ENCODE measurements at places on chromosomes 12 and 14.
A peak's percentile ranks its signal among the peaks of the same experiment; 100 is the strongest.

DNA sequence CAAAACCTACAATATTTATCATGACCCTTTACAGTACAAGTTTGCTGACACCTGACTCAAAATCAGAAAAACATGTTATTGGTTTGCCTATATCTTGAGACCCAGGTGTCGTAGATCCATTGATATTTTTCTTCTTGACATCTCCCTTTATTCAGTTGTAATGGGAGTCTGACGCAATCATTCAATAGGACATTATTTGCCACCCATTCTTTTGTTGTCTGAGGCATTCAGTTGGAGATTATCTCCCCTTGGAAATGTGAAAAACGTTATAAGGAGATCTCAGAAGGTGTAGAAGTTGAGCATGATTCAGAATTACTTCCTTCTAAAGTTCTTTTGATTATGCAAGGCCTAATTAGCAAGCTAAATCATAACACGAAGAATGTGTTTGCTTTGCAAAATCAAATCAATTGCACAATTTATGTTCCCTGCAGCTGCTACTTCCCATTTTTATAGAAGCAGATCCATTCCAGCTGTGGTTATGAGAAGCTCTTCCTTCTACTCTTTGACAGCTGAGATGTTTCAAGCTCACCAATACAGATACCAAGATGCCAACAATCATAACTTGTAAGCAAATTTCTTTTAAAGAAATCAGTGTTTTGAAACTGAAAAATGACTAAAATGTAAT, 228.2 kb upstream of the SYT1 start:
- DNase-seq = no peak

DNA sequence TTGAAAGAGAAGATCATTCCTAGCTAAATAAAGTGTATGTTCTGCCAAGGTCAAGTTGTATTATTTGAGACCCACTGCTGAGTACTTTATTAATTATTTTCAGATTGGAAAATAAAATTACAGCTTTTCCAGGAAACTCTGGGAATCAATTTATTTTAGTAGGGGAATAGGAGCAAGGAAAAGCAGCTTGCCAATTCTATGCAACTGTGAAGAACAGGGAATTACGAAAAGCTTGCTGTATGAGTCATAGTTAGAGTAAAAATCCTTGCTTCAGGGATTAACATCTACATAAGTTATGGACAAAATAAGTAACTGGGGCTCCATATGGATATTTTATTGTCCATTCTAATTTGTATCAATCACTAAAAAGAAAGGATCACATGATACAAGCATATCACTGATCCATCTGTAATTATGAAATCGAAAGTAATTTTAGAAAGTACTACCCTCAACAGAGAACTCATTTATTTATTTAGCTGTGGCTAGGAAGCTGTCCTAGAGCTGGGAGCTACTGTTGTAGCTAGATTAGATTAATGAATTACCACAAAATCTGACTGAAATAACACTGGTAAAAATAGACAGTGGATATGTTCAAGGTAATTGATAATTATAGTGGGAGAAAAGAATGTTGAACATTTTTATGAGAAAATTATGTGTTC, 303.5 kb upstream of the NPAS3 start:
- no peak for DNase-seq

DNA sequence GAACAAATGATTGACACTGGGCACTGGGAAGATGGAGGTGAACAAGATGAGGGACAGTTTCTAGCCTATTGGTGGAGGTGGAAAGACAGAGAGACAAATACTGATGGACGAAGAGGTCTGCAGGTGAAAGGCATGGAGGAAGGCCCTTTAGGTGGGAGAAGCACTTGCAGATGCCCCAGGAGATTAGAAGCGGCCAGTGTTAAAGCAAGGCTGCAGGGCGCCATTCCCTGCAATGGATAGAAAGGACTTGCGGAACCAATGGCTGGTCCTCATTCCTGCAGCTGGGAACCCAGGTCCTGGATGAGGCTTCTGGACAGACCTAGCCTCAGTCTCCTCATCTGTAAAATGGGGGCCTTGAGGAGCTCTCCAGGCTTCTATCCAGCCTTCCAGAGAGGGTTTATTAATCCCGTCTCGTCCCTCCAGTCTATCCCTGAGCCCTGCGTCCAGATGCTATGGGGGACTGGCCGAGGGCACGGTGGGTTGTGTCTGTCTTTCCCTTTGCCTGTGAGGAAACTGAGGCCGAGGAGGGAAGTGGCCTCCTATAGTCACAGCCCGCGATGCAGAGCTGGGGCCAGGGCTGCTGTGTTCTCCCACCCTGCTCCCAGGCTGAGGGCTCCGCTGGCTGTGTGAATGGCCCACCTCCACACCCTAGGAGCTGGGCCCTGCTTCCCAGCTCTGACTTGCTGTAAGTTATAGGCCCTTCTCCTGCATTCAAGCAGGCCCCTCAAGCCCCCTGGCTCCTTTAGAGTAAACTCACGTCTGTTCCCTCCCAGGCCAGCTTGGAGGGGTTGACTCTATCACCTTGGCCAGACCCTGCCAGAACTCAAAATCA, 33.0 kb downstream of the CYP46A1 start:
- no peak for DNase-seq

DNA sequence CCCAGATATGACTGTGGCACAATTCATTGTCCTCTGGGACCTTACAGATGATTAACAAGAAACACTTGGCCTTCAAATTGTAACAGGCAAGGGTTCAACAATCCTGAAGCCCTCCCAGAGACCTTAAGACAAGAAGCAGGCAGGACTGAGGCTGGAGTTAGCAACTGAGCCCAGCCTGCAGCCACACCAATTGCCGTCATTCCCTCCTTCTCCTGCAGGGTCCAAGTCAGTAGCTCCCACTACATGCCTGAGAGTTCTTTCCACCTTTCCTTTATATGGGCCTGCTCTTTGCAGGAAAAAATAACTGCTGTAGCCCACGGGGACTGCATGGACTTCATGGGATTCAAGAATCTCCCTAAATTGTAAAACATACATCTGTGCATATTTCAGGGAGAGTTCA, 2.4 kb upstream of the SERPINA4 start:
- DNase-seq = no peak

- no peak for DNase-seq
Observed at GRCh38 chr12:45853550-45853949, 124.0 kb downstream of the ARID2 start.

- no peak for DNase-seq
Observed at GRCh38 chr12:63129927-63130326, 21.1 kb downstream of the AVPR1A start.

DNA sequence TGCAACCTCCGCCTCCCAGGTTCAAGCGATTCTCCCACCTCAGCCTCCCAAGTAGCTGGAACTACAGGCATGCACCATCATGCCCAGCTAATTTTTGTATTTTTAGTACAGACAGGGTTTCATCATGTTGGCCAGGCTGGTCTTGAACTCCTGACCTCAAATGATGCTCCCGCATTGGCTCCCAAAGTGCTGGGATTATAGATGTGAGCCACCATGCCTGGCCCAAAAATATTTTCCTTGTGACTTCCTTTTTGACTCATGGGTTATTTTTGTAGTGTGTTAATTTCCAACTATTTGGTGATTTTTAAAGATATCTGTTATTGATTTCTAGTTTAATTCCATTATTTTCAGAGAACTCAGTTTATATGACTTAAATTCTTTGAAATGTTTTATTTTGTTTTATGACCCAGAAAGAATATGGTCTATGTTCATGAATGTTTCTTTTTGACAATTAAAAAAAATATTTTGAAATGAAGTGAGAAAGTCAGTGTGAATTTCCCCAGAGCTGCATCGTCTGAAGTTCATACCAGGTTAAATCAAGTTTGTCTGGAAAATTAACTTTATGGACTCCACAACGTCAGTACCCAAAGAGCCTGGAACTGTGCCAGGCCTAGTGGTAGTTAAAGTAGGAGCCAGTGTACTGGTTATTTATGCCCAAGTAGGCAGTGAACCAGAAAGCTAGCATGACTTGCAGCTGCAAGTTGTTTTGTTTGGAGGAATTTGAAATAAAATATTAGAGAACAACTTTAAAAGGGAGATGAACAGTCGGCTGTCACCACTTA, 2.8 kb upstream of the CDKL1 start:
- DNase-seq = no peak

DNA sequence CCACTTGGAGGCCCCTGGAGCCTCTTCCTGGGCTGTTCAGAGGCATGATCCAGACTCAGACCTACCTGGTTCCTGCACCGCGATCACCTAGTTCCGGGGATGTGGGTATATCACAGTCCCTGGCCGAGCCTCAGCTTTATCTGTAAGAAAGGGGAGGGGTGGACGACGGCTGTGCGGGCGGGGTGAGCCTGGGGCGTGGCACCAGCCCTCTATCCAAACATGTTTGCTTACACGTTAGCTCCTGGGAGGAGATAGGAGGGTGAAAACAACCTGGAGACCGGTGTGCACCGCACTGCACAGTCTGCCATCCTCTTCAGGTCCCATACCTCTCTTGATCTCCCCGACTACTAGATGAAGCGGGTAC, 1.2 kb downstream of the ANKRD9 start:
- no peak for DNase-seq

- peak; percentile 27 for DNase-seq
Observed at GRCh38 chr12:96906849-96907670, at the start of gene NEDD1. TSS of gene NEDD1 (plus strand) at chr12:96907257. CDS start at chr12:96909760, 2,503 bp downstream.

DNA sequence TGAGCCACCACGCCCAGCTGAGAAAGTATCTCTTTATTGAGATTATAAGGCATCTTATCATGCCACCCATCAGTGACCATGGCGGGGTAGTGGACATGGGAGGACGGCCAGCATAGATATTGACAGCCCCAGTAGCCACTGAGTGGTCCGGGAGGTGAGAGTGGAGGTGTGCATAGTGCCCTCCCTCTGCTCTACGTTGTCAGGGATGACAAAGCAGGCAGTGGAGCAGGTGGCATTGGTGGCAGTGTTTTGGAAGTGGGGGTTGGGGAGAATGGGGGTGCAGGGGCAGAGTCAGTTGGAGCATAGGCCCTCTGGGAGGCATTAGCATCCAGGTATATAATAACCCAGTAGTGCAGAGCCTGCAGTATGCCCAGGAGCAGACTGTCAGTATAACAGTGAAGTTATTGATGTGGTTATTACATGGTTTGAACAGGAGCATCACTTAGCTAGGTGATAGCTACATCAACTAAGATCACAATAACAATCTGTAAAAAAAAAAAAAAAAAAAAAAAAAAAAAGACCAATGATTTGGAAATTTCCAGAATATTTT, 41.1 kb downstream of the GNG2 start:
- DNase-seq = no peak

DNA sequence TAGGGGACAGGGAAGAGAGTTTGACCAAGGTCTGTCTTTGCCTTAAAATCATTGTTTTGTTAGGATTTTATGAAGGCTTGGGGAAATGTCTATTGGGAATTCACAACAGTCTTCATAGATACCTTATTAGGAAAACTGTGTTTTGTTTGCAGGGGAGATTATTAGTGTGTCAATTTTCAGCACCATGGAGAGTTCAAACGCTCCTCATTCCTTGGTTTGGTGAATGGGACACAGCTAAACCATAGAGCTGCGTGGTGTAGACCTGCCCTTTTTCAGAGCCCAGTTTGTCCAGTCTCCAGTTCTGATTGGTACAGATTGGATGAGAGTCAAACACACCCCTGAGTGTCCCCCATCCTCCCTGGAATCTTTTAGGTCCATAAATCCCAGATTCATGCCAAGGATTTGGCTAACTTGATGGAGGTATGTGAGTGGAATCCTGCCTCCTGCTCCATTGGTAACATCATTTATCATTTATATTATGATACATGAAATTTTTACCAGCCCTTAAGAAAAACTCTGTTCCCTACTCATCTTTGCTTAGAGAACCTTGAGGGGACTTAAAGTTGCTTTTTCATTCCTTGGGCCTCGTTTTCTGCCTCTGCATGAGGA, 12.0 kb downstream of the NGDN start:
- no peak for DNase-seq

GRCh38 chr12:24530689-24531088, 418.2 kb downstream of the BCAT1 start:
- DNase-seq = no peak

DNA sequence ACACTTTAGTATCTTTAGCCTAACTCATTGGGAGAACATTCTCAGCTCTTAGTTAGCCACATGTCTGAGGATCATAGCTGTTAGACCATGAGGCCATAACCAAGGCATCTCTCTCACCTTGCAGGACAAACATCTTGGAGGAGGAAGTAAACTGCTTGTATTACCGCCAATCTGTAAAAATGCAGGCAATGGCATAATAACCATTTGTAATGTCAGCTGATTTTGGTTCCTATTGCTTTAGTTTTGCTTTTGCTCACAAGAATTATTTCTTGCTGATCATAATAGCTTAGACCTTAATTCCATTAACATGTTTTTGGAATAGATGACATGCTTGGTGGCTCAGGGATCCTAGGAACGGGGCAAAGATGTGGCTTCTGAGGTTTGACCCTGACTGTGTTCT, 16.4 kb upstream of the GSG1 start:
- DNase-seq = no peak

DNA sequence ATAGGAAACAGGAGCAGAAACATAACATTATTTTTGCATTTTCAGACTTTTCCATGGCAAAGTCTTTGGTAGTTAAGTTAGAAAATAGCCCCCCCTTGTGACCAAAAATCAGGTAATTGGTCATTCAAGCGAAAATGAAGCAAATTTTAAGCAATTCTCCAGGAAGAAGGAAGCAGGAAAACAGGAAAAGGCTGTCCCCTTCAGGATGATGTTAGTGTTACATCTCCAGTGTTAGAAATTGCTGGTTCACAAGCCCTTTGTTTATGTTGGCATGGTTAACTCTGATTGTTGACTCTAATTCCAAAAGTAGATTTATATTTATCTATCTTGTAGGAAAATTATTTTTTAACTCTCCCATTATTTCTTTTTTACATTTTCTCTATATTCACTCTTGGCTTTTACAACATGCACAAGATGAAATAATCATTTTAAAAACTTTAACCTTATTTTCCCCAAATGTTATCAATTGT, 18.8 kb upstream of the GAS2L3 start:
- DNase-seq = peak; percentile 72

DNA sequence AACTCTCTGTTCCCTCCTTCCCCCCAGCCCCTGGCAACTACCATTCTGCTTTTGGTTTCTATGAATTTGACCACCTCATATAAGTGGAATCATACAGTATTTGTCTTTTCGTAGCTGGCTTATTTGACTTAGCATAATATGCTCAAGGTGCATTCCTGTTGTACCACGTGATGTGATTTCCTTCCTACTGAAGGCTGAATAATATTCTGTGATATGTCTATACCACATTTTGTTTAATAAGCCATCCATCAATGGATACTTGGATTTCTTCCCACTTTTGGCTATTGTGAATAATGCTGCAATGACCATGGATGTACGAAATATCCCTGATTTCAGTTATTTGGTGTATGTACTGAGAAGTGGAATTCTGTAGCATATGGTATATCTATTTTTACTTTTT, 16.3 kb downstream of the NDUFA9 start:
- DNase-seq = no peak

- DNase-seq = no peak
Observed at GRCh38 chr12:124829008-124829707, 34.5 kb downstream of the SCARB1 start.

DNA sequence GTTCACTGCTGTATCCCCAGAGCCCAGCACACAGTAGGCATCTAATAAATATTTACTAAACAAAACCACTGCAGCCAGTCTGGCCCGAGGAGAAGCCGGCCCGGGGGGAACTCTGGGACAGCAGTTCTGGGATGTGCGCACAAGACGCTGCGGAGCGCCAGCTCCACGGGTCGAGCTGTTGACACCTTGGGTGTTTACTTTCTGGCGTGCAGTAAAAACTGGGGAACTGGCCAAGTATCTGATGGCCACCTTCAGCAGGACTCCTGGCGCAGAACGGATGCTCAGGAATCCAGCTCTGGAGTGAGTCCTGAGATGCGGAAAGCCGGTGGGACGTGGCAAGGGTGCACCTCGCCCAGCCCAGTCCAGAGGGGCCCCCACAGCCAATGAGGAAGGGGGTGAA, 65.6 kb downstream of the NCOR2 start:
- DNase-seq = no peak

- no peak for DNase-seq
Observed at GRCh38 chr12:33718631-33719030, 279.0 kb upstream of the SYT10 start.
